Skin of body (tissue), 3 donors: ENCODE measurements at places on chromosomes 2 and 18. TPM values are rescaled to one million over a fixed set of nuclear protein-coding genes. Genes with fewer than 3 reads are reported as not detected.

MFSD2B gene
- total RNA-seq: 1.7 TPM

MC5R gene
- total RNA-seq: not detected

ERFE gene
- total RNA-seq: 0.30 TPM

RGPD8 gene
- 26.2 TPM for total RNA-seq
